ENCODE measurements at places on chromosomes 1 and 21. TPM values are rescaled to one million over a fixed set of nuclear protein-coding genes. Genes with fewer than 3 reads are reported as not detected.

- H3K4me3 ChIP-seq, result no peak overlapping the region
- H3K4me1 ChIP-seq, result no peaks in the 10 kb centered on the region
- no peak overlapping the region for H3K27ac ChIP-seq
- no peak for DNase-seq
- no peaks in the 10 kb centered on the region for H3K36me3 ChIP-seq
- peaks cover 8% of the 10 kb centered on the region for H3K27me3 ChIP-seq
Observed at GRCh38 chr1:36889478-36890226, 144.7 kb downstream of the GRIK3 start.

Gene PIK3C2B
- total RNA-seq, result 39.5 TPM

GRCh38 chr21:42988236-42988965 lies 14.0 kb downstream of the PKNOX1 start:
- H3K36me3 ChIP-seq, result peaks cover 9% of the 10 kb centered on the region
- no peak overlapping the region for H3K27ac ChIP-seq
- H3K27me3 ChIP-seq, result no peaks in the 10 kb centered on the region
- no peak for DNase-seq
- H3K4me3 ChIP-seq, result no peak overlapping the region
- peaks cover 19% of the 10 kb centered on the region for H3K4me1 ChIP-seq

Gene WNT3A
- not detected for total RNA-seq

Gene FAM151A
- not detected for total RNA-seq

- no peak overlapping the region for H3K27ac ChIP-seq
- no peaks in the 10 kb centered on the region for H3K36me3 ChIP-seq
- peaks cover 10% of the 10 kb centered on the region for H3K4me1 ChIP-seq
- no peak for DNase-seq
Observed at GRCh38 chr1:40641601-40642242, 23.8 kb downstream of the RIMS3 start.

Gene CA6
- total RNA-seq, result 11.5 TPM

Gene DYNLT5
- not detected for total RNA-seq

Gene OTUD7B
- total RNA-seq, result 11.3 TPM
